Right atrium auricular region (tissue), 2 donors: ENCODE measurements at places on chromosomes 13 and 19.

DNA sequence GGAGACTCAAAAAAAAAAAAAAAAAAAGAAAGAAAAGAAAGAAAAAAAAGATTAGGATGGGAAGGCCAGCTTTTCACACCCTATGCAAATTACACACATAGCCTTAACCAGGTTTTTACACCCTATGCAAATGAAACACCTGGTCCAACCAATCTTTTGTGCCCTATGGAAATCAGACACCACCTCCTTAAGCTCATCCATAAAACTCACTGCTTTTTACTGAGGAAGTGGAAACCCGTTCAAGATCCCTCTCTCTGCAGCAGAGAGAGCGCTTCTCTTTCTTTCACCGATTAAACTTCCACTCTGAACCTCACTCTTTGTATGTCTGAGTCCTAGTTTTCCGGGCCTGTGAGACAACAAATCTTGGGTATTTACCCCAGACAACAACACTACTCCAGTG is 25.3 kb upstream of the HOMER3 start:
- no peak for DNase-seq

GRCh38 chr19:46984077-46985010 is 35.3 kb upstream of the NPAS1 start:
- DNase-seq = no peak

DNA sequence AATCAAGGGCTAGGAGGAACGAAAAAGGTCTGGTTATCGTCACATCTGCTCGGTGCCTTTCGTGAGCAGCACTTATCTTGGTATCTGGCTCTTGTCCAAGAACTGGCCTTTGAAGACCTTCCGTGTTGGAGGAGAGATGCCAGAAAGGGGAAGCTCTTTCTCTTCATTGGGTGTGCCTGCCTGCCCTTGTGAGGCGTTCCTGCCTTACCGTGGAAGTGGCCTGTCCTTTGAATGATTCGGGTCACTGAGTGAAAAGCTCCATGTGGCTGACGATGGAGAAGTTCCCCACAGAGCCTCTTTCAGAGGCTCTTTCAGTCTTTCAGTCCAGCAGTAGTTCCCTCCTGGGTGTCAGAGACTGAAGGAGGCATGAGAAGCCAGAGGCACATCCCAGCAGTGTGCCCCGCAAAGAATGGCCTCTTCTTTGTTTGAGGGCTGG is 121.5 kb upstream of the SLC10A2 start:
- DNase-seq = no peak

GRCh38 chr19:29860492-29860891 is 48.7 kb downstream of the CCNE1 start:
- no peak for DNase-seq

DNA sequence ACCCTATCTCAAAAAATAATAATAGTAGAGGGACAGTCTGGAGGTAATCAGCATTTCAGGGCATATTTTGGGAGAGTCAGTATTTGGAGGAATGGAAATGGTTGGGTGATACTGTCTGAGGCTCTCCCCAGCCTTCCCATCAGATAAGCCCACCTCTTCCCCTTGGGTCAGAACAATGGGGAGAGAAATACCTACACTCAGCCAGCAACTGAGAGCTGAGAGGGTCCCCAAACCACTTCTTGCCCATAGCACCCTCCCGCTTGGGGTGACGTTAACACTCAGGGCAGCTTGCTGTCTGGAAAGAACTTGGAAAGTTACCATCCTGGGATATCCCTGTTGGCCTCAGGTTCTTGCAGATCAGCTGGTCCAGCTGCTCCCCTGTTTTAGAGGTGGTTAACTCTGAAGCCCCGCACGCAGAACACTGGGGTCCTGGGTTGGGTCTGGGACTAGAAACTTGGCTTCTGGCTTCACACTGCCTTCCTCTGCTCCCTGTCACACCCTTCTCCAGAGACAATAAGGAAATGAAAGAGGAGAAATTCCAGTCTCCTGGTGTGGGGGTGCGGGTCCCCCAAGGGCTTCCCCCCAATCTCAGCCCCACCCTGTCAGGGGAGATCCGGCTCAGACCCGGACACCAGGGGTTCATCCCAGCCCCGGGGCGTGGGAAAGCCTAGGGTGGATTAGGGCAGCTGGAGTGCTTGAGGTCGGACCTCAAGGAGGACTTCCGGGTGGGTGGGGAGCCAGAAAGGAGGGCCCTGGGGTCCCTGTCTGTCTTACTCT is 2.5 kb downstream of the FOXA3 start:
- no peak for DNase-seq

DNA sequence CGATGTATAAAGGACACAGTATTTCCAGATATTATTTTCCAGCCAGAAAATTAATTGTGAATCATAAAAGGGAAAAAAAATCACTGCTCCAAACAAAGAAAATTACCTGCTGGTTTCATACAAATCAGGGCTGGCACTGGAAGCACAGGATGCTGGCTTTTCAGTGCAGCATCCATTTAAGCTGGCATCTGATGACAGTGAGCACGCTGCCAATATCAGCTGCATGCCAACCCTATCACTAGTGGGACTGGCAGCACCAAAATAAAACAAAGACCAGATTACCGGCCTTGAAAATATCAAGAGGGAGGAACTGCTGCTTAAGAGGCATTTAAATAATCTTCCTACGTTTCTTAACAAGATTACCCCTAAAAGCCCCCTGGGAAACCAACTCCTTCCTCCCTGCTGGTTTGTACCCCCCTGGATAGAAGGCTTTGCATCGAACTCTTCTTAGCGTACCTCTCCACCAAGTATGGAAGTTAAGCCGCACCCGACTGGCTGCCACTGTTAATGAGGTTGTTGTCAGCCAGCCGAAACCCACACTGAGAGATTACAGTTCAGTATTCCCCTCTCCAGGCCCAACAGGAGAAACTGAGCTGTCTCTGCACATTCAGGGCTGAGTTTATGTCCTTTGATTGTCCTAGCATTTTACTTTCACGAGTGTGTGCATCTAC is 257.8 kb downstream of the EFNB2 start:
- DNase-seq = no peak
